ENCODE measurements at places on chromosomes 4 and X. TPM values are rescaled to one million over a fixed set of nuclear protein-coding genes. Genes with fewer than 3 reads are reported as not detected.

The TCEAL5 gene
- total RNA-seq: not detected

The EOLA2 gene
- 55.9 TPM for total RNA-seq

The CXCL9 gene
- total RNA-seq: not detected

The PAGE5 gene
- not detected for total RNA-seq

The CCNA2 gene
- total RNA-seq: 43.1 TPM

The ATOH1 gene
- not detected for total RNA-seq

The MID1 gene
- 33.0 TPM for total RNA-seq

The NDNF gene
- not detected for total RNA-seq

The TRIM60 gene
- not detected for total RNA-seq

The BTK gene
- 0.20 TPM for total RNA-seq

The FGFBP1 gene
- total RNA-seq: 3.9 TPM

The CLNK gene
- total RNA-seq: not detected

The FAT4 gene
- total RNA-seq: 2.0 TPM

The MTCP1 gene
- 15.8 TPM for total RNA-seq

The FIP1L1 gene
- total RNA-seq: 32.0 TPM

The CT45A3 gene
- total RNA-seq: not detected

The HMGN5 gene
- total RNA-seq: 2.1 TPM

The ARL9 gene
- not detected for total RNA-seq

The OTC gene
- total RNA-seq: not detected

The GAGE12E gene
- total RNA-seq: not detected
